NCI-H345 (cell line): ENCODE measurements at places on chromosomes 2 and 18.
A peak's percentile ranks its signal among the peaks of the same experiment; 100 is the strongest.

GRCh38 chr2:174090476-174090875, 125.3 kb upstream of the SP3 start:
- no peak for DNase-seq

- no peak for DNase-seq
Observed at GRCh38 chr18:35949090-35949489, 23.4 kb upstream of the RMP24 start.

DNA sequence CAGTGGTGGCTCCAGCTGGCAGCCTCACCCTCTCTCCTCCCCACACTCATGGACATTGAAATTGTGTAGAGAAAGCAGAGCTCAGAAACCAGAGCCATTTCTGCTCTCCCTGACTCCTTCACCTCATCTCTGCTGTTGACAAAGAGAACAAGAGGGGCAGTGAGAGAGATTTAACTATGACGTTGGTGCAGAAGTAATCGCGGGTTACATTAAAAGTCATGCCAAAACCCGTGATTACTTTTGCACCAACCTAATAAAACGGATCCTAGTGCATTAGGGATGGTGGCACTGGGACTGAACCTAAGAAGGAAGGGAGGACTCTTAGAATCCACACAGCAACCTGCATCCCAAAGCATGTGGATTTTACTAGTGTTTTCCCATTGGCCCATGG, 113.3 kb upstream of the CDC42EP3 start:
- peak; percentile 18 for DNase-seq

- DNase-seq = peak; percentile 75
Observed at GRCh38 chr2:217609952-217610351, 392.8 kb downstream of the TNS1 start.

DNA sequence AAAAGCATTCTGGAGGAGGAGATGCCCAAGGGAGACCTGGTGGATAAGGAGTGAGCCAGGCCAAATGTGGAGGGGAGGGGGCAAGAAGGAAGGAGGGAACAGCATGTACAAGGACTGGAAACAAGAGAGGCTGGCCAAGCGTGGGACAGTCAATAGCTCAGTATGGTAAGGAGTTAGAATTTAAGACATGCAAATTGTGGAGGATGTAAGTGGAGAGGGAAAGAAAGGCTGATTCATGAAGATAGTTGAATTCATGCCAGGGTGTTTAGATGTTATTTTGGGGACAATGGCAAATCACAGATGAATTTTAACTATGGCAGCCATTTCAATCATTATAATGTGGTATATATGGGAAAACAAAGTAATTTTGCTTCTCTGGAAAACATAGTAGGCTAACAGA, 462.3 kb downstream of the MEIS1 start:
- DNase-seq = no peak

DNA sequence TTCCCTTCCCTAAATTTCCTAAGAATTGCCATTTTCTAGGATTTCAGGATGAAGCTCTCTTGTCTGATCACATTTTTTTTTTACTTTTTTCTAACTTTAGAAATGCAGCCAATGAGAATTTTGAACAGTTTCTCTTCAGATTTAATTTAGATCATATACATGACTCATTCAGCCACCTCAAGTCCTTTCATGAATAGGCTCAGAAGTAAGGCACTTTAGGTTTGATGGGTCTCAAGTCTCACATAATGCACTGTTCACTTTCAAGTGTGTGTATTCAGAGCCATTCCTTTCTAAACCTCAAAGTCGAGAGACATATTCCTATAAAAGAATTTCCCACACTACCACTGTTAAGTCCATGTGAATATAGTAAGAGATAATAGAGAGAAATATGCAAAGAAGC, 614.1 kb upstream of the VRK2 start:
- no peak for DNase-seq

GRCh38 chr2:39632876-39633275, 32.8 kb upstream of the TMEM178A start:
- DNase-seq = peak; percentile 56

DNA sequence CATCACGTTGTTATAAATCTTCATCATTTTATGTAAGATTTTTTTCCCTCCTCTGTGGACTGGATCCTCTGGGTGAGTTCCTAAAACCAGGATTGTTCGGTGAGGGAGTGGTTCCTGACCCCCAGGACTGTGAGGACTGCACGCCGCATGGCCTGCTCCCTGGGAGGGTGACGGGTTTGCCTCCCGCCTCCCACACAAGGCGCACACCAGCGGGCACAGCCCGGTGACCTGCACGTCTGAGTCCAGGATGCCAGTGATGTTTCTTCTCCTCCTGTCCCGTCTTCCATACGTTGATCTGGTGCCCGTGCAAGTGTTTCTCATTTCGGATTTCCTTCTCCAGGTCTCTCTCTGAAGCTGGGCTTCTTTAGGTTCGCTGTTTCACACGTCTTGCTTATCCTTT, 27.1 kb downstream of the CTDP1 start:
- DNase-seq = no peak

DNA sequence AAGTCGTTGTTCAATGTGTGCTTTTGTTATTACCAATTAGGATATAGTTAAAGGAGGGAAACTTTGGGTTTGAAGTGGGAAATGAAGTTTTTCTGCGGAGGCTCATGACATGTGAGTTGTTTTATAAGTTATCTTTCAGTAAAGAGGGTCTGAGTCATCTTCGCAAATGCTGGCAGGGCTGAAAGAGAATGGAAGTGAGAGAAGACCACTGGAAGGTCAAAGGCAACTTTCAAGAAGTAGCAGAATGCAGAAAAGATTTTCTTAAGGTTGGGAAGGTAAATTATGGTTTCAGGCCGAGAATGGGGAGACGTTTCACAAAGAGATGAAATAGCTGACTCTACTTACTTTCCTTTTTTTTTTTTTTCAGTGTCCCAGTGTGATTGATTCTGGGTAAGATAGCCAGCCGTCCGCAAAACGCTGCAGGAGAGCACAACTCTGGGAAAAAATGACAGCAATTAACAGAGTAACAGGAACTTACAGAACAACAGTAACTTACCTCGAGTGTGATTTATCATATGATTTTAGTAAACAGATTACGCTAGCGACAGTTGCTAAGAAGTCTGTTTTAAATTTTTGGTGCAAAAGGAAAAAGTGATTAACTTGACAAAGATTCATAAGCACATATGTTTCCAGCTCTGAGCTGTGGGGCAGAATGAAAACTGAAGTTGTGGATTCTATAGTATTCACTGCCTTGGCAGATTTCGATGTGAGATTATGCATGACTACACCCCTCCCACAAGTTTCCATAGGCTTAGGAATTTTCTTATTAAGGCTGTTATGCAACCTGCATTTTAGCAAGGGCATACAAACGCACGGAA, 46.8 kb upstream of the ACTR3 start:
- no peak for DNase-seq

DNA sequence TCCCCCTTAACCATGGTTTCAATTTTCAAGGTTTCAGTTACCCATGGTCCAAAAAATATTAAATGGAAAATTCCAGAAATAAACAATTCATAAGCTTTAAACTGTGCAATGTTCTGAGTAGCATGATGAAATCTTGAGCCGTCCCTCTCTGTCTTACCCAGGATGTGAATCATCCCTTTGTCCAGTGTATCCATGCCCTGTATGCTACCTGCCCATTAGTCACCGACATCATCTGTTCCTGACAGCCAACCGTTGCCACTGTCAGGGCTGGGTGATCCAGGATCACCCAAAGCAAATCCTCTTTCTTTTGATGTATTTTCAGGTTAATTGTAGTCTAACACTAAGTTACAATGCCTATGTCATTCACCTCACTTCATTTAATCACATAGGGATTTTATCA, 15.7 kb upstream of the OLA1 start:
- no peak for DNase-seq

DNA sequence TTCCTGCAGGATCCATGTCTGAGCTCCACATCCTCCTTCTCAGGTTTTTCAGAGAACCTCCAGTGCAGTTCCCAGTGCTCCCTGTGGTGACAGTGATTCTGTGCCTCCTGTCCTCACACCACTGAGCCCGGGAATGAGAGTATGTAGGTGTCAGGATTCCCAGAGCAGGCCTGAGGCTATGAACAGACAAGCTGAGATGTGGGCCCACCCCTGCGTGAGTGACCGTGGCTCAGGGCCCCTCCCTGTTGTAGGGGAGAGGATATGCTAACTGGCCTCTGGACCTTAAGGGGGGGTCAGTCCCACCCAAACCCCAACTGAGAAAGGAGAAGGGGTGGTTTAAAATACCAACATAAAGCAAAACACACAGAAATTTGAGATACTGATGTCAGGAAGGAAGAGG, 104.8 kb upstream of the RAB12 start:
- DNase-seq = no peak

DNA sequence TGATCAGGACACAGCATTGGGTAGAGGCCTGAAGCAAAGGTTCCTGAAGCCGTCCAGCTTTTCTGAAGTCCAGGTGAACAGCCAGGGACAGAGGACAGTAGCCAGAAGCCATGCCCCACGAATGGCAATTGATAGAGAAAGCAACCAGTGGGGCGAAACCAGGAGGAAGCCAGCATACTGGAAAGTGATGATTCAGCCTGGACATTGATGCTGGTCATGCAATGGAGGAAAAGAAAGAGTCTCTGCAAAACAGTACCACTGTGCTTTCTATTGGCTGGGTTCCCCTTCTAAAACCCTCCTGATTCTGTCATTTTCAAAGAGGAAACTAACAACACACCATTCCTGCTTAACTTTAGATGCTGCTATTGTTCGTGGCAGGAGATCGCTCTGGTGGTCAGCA, 221.4 kb upstream of the EPAS1 start:
- no peak for DNase-seq

DNA sequence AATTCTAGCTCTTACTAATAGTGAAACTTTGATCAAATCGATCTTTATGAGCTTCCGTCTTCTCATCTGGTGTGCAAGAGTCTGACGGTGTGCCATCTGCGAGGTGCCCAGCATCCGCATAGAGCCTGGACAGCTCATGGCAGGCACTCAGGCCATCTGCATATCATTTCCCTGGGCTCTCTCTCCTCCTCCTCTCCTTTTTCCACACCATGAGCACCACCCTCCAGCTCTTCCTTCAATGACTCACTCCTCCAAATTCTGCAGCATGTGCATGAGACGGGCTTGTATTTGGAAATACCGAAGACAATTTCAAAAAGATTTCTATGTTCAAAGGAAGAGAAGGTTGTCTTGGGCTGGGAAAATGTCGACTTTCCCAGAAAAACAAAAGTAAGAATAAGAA, 161.1 kb downstream of the CCBE1 start:
- no peak for DNase-seq

- DNase-seq = no peak
Observed at GRCh38 chr18:66727991-66728390, 124.1 kb upstream of the CDH19 start.

DNA sequence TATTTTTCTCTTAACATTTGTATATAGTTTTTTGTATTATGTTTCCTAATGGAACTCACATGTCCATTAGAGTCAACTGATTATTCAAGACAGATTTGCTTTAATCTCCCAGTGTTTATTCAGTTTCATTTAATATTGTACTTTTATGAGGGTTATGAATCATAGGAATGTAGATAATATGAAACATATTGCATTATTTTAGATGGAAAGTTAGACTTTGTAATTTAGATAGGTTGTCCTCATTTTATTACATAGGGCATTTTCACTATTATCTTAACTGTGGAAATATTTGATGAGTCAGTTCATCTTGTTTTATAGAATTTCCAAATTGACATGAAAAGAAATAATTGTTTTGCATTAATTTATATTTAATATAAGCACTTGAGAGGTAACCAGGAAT, 240.8 kb downstream of the PLCL1 start:
- DNase-seq = no peak

DNA sequence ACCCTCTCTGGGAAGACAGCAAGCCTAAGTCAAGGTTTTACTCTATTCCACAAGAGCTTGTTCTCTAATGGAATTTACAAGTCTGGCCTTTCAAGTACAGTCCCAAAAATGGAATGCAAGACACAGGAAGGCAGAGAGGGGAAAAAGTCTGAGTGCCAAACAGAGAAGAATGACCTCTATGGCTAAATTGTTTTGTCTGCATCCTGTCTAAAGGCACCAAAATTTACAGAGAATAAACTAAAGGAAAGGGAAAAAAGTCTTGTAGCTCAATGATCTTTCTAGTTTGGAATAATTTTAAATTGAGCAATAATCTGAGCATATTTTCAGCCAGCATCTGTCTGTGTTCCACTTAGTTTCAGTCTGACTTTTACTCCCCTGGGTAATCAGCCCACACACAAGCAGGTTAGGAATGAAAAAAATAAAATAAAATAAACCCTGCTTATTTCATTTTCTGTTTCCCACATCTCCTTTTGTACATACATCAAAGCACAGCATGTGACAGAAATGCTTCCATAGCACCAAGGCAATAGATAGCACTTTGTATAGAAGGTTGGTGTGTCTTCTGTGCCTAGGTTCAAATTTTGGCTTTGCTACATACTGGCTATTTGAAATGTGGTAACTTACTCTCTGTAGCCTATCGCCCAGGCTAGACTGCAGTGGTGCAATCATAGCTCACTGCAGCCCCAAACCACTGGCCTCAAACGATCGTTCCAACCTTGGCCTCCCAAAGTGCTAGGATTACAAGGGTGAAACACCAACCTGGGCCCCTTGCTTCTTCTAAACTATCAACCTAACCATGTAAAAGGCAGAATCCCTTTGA, 105.1 kb downstream of the SLC8A1 start:
- no peak for DNase-seq

DNA sequence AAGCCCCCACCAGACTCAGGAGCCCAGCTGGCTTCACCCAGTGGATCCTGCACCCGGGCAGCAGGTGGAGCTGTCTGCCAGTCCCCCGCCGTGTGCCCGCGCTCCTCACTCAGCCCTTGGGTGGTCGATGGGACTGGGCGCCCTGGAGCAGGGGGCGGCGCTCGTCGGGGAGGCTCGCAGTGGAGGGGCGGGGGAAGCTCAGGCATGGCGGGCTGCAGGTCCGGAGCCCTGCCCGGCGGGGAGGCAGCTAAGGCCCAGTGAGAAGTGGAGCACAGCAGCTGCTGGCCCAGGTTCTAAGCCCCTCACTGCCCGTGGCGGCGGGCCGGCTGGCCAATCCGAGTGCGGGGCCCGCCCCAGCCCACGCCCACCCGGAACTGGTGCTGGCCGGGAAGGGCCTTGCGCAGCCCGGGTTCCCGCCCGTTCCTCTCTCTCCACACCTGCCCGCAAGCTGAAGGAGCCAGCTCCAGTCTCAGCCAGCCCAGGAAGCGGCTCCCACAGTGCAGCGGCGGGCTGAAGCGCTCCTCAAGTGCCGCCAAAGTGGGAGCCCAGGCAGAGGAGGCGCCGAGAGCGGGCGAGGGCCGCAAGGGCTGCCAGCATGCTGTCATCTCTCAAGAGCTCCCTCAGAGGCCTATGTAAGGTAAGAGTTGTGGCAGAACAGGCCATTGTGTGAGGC, 1307.8 kb upstream of the TMEFF2 start:
- no peak for DNase-seq

DNA sequence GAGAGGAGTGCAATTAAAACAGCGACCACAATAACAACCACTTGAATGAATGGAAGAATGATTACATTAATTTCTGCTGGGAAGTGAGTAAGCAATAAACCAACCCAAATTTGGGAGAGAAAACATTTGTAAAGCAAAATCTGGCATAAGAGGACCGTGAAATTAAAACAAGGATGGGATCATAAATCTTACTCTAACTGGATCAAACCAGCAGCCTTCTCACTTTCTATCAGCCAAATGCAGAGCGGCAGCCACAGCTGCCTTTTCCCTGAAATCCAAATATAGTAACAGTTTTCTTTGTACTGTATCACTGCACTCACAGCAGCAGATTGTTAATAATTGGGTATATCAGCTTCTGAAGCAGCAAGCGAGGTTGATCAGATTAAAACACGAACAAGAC, 245.2 kb upstream of the REG3G start:
- no peak for DNase-seq

- no peak for DNase-seq
Observed at GRCh38 chr2:238875101-238875470, 27.2 kb downstream of the TWIST2 start.
